ENCODE measurements at places on chromosomes 6 and 20.

- no peak for DNase-seq
Observed at GRCh38 chr20:3051385-3052019, 5.7 kb downstream of the MRPS26 start.

- no peak for DNase-seq
Observed at GRCh38 chr20:59299945-59300332, 472 bp upstream of the EDN3 start.

GRCh38 chr6:24933868-24934401, 1.8 kb downstream of the RIPOR2 start:
- peak; percentile 29 for DNase-seq

DNA sequence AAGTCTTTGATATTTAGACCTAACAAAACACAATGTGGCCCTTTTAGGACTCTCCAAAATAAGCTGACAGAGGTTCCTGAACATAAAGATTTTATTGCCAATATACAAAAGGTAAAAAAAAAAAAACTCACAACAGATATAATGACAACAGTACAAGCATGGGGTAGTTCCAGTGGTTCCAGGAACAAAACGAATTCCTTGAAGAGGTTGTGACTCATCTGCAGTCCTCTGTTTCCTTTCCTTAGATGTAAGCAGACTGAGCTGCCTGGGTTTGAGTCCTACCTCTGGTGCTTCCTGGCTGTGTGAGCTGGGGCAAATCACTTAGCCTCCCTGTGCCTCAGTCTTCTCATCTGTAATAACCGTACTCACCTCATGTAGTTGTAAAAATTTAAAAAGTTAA, 13.3 kb upstream of the CTAGE9 start:
- DNase-seq = no peak

- no peak for DNase-seq
Observed at GRCh38 chr6:33985313-33985751, 160.6 kb downstream of the GRM4 start.
